GM12891 (cell line): ENCODE measurements at places on chromosomes 7 and 10.

DNA sequence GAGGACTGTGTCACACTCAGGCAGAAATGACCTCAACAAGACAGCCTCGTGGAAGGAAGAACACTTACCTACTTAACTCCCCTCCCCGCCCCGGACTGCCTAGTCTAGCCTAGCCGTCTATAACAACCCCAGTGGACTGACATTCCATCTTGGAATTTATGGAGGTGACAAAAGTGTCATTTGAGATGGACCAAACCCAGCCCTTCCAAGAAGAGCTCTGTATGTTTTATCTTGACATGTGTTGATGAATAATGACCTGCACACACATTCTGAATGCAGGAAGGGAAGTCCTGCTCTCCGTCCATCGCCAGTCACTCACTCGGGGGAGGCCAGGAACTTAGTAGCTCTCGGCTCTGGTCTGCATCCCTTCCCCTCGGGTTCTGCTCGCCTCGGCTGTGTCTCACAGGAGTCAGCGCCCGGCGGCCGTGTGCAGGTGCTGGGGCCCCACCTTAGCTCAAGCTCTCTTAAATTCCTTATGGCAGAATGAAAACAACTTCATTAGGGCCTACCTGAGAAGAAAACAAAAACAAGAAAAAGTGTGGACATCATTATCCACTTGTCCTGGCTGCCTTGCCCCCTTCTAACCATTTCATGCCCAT, 140.9 kb upstream of the NPS start:
- DNase-seq, result no peak

DNA sequence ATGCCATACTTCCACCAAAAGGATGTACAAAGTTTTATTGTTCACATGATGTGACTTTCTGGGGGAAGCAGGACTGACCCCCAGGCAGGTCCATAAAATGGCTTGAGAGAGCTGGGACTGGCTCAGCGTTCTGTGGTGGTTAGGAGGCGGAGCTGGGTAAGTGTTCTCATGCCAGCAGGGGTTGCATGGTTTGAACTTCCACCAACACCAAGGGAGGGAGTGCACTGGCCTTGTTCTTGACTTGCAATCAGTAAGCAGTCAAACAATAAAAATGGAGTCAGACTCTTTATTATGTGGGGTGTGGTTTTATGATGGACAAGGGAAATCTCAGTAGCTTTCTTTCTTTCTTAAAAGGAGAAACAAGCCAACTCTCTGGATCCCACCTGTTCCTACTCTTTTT, 95.4 kb upstream of the PRR15 start:
- DNase-seq, result no peak

DNA sequence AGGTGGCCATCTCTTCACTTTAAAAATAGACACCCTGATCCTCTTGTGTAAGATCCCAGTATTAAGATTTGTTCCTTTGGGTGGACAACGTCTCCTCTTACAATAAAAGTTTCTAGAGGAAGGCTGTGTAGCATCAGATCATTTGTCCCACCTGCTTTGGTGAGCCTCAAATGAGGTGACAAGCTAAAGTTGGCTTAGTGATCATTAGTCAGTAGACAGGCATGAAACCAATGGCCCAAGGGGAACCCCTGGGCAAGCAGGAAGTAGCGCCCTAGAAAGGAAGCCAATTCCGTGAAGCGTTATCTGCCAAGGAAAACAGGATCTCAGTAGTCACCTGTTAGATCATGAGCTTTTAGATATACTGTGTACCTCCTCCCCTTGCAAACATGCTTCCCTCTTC, 66.8 kb downstream of the PCGF5 start:
- DNase-seq, result no peak

- no peak for DNase-seq
These were observed 54.8 kb downstream of the MPP7 start for GRCh38 chr10:28248092-28248491.

- DNase-seq, result no peak
These were observed 1054.9 kb upstream of the C7orf33 start for GRCh38 chr7:147535701-147536111.

- no peak for DNase-seq
These were observed 319.1 kb upstream of the NFE2L3 start for GRCh38 chr7:25832929-25833328.

- no peak for DNase-seq
These were observed 37.2 kb downstream of the CUBN start for GRCh38 chr10:17092216-17092944.

- no peak for DNase-seq
These were observed 7.3 kb downstream of the ZNF503 start for GRCh38 chr10:75394221-75394620.

GRCh38 chr10:86267286-86268195, 99.1 kb downstream of the GRID1 start:
- DNase-seq, result no peak
